IMR-90 (cell line): ENCODE measurements at places on chromosomes 13 and 19.

GRCh38 chr19:11984986-11985385 lies 20.1 kb downstream of the ZNF763 start:
- no peak for DNase-seq

- no peak for DNase-seq
These were observed 21.2 kb upstream of the MYDGF start for GRCh38 chr19:4691373-4691772.

DNA sequence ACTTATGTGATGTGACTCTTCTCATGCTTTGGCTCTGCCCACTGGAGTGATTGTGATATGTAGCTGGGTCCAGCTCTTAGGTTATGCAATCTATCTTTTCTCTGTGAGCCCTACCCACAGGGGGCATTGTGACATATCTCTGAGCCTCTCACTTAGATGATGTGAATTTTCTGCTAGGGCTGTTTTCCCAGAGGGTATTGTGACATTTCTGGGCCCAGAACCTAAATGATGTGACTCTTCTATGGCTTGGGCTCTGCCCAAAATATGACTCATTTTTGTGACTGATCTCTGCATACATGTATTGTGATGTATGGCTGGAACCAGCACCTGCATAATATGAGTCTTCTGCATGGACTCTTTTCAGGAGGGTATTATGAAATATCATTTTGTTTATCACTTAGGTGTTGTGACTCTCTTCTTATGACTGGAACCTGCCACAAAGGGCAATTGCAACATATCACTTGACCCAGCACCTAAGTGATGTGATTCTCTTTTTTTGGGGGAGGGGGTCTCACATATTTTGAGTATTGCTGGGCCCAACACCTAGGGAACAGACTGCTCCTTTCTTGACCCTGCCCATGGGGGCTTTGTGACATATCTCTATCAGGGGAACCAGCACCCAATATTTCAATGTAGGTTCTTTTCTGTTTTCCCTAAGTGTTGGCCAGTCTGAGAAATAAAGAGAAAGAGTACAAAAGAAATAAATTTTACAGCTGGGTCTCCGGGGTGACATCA lies 12.1 kb upstream of the ZNF254 start:
- peak; percentile 74 for DNase-seq

DNA sequence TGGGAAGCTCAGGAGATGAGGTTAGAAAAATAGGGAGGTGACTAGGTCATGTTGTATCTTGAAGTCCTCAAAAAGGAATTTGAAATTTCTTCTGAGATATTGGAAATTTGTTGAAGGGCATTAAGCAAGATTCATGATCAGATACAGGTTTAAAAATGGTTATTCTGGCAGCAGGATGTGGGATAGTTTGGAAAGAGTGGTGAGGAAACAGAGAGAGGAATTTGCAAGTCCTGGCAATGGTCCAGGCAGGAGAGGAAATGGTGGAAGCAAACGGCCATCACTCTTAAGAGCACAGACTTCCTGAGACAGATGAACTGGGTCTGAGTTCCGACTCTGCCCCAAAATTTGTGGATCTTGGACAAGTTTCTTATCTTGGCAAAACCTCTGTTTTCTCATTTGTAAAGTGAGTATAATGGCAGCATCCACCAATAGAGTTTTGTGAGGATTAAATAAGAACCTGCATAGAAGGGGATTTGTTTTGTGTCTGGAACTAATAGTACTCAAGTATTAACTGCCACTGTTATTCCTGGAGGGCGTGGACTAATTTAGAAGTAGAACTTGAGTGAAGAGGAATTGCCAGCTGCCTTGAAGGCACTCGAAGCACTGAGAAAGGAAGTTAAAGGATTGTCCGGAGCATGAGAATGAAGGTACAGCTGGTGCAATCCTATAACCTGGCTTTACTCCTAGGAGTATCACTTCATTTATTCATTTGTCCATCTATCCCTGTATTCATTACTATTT lies 99.6 kb downstream of the CCNA1 start:
- DNase-seq = no peak

DNA sequence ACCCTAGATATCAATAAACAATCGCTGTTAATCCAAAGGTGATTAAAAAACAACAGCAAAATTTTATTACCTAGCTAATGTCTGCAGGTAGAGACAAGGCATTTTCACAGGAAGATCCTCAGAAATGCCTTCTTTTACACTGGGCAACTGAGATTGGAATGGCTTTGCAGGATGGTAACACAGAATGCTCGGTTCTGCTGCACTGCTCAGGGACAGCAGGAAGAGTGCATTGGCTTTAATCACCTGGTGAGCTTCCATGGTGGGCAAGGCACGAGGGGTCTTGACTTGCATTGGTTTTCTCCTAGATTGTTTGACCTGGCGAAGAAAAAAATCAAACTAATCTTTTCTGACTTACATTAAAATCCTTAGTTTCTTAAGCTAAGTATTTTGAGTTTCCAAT lies 68.3 kb upstream of the FBXL3 start:
- no peak for DNase-seq

DNA sequence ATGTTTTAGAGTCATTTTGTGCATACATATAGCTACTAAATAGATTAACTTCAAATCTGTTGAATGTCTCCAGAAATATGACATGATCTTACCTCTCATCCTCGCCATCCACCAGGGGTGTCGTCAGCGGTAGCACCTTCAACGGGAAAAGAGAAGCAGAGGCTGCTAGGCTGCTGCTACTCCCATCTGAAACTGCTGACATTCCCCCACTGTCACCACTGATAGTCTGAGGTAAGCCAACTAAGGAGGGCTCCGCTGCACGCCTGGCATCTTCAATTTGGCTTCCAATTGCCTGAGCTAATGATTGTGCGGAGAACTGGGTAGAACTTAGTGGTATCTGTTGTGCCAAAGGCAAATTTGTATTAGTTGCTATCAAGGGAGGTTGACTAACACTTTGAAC lies 3.1 kb downstream of the TSC22D1 start:
- no peak for DNase-seq

- no peak for DNase-seq
These were observed 52.1 kb downstream of the C13orf46 start for GRCh38 chr13:113921763-113922162.

- peak; percentile 62 for DNase-seq
These were observed at the start of gene ZNF69 for GRCh38 chr19:11887611-11888531. Gene ZNF69, plus strand, starts transcription at chr19:11887782. Its CDS starts 142 bp downstream, at chr19:11887924.

GRCh38 chr19:22604571-22605274 lies 29.4 kb upstream of the ZNF492 start:
- no peak for DNase-seq

- DNase-seq = no peak
These were observed 12.9 kb downstream of the TPM4 start for GRCh38 chr19:16089010-16089846.

- DNase-seq = peak; percentile 17
These were observed 14.5 kb upstream of the ICAM3 start for GRCh38 chr19:10353793-10354391.

DNA sequence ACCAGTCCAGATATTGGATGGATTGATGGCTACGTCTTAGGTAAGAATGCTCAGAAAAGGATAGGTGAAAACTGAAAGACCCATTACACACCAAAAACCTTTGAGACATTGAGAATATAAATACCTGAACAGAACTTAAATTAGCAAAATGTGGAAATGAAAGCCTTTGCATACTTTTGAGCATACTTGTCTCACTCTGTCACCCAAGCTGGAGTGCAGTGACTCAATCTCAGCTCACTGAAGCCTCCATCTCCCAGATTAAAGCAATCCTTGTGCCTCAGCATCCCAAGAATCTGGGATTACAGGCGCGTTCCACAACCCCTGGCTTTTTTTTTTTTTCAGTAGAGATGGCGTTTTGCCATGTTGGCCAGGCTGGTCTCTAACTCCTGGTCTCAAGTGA lies 695.3 kb downstream of the DACH1 start:
- DNase-seq = no peak
